ENCODE measurements at places on chromosomes 4 and X. TPM values are rescaled to one million over a fixed set of nuclear protein-coding genes. Genes with fewer than 3 reads are reported as not detected.

- peak; percentile 55 for DNase-seq
These were observed 67.9 kb upstream of the SHISA3 start for GRCh38 chr4:42329421-42329820.

The FRMPD4 gene
- total RNA-seq: 3.5 TPM

DNA sequence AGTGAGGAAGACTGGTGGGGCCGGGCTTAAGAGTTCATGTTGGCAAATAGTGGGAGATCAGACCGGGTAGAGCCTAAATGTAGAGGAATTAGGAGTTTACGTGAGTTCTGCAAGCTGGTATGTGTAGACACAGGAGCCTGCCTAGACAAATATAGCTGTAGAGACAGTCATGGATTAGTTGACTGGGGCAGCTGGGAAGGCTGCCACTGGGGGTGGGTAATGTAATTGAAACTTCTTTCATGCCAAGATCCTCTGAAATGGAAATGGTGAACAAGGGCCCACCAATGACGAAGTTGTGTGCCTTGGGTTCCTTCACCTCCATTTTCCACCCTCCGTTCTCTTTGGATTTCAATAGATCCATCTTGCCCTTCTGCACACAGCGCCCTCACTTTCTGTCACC lies 11.9 kb upstream of the CAPN6 start:
- DNase-seq: no peak

DNA sequence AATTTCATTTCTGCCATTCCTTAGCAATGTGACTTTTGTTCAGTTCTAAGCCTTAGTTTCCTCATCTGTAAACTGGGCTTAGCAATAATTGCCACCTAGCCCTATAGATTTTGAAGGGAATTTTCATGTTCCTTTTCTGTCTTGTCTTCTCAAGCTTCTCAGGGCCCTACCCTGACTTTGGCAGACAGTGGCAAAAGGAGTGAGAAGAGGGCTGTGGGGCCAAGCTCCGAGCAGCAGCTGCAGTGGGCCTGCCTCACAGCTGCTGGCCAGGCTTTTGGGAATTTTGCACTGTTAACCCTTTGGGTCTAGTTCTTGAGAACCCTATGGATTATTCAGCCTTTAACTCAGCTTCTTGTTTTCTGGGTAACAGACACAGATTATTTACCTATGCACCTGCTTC lies 67.6 kb upstream of the IGSF1 start:
- DNase-seq: no peak

DNA sequence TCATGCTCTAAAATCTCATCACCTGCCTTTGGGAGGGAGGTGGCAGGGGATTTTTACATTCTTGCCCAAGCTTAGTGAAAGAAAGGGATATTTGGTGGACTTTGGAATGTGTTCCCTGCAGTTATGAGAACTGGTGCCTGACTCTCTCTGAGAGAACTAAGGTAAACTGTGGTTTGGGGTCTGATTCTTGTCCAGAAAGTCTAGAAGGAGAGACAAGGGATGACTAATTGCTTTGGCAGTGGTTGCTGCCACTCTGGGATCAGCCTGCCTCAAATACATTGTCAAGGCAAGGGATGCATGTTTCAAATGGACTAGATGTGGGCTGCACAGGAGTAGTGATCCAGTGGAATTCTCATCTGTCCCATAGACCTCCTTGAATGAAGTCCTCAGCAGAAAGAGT lies 115.2 kb downstream of the DDIT4L start:
- peak; percentile 88 for DNase-seq

The C4orf50 gene
- total RNA-seq: not detected

The HAND2 gene
- not detected for total RNA-seq

DNA sequence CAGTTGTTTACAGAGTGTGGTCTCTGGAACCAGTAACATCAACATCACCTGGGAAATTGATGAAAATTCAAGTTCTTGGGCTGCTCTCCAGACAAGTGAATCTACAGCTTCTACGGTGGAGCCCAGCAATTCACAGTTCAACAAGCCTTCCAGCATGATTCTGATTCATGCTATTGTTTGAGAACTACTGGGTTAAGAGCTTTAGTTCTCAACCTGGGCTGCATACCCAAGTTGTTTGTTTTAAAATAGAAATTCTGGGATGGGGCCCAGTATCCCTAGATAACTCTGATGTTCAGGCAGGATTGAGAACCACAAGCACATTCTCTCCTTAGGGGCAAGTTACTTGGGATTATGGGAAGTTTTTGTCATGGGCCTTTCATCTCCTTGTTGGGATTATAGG lies 37.9 kb upstream of the PGK1 start:
- peak; percentile 76 for DNase-seq

DNA sequence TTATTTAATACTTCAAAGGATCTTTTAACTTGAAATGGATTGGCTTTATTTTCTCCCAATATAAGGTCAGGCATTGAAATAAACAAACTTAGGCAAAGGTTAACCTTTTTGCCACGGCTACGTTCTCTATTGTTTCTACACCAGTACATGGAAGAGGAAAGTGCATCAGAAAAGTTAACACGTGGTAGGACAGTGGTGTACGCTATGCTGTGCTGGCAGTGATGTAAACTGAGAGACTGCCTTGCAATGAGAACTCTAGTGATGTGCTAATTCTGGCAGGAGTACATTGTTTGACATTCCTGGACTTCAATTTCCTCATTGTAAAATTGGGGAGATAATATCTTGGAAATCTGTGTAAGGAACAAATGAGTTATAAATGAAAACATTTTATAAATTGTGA lies 208.2 kb downstream of the TMA16 start:
- no peak for DNase-seq

The EFNB1 gene
- 15.3 TPM for total RNA-seq

The FOXR2 gene
- total RNA-seq: not detected

- DNase-seq: no peak
These were observed 159.0 kb downstream of the LRBA start for GRCh38 chr4:150855981-150856510.

DNA sequence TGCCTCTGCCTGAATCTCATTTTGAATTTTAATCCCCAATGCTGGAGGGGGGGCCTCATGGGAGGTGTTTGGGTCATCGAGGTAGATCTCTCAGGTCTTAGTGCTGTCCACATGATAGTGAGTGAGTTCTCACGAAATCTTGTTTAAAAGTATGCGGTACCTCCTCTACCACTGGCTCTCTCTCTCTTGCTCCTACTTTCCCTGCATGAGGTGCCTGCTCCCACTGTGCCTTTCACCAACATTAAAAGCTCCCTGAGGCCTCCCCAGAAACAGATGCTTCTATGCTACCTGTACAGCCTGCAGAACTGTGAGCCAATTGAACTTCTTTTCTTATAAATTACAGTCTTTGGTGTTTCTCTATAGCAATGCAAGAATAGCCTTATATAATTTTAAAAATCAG lies 560.7 kb upstream of the CPEB2 start:
- no peak for DNase-seq

GRCh38 chr4:141022111-141022695 lies 111.1 kb downstream of the RNF150 start:
- DNase-seq: no peak

DNA sequence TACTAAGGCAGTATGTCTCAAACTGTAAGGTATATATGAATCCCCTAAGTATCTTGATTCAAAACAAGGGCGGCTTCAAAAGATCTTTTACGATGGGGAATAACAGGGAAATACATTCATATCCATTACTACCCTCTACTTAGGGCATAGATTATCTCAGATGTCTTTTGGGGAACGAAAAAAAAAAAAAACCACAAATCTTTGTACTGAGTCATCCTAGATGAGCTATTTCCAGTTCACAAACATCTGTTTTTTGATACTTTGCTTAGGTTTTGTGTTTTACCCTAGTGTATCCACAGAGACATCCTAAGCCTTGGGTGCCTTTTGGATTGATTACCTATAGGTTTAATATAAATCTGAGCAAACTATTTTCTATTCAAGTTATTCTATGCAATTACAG lies 457.2 kb downstream of the NLGN4X start:
- no peak for DNase-seq

- DNase-seq: no peak
These were observed 10.1 kb upstream of the VMA21 start for GRCh38 chrX:151386838-151387459.

The SPANXD gene
- 210 TPM for total RNA-seq

- DNase-seq: peak; percentile 3
These were observed 1.1 kb upstream of the MRPL1 start for GRCh38 chr4:77861495-77861894.

GRCh38 chr4:105708181-105709080 lies at the start of the genes GSTCD and INTS12:
TSS of gene GSTCD (plus strand) at chr4:105708784. CDS start at chr4:105717614, 8,830 bp downstream.
TSS of gene INTS12 (minus strand) at chr4:105708689. CDS start at chr4:105700005, 8,684 bp downstream.
- peak; percentile 82 for DNase-seq

GRCh38 chr4:119490335-119490734 lies 138.3 kb downstream of the PDE5A start:
- DNase-seq: peak; percentile 31

The SMAD1 gene
- 8.6 TPM for total RNA-seq

DNA sequence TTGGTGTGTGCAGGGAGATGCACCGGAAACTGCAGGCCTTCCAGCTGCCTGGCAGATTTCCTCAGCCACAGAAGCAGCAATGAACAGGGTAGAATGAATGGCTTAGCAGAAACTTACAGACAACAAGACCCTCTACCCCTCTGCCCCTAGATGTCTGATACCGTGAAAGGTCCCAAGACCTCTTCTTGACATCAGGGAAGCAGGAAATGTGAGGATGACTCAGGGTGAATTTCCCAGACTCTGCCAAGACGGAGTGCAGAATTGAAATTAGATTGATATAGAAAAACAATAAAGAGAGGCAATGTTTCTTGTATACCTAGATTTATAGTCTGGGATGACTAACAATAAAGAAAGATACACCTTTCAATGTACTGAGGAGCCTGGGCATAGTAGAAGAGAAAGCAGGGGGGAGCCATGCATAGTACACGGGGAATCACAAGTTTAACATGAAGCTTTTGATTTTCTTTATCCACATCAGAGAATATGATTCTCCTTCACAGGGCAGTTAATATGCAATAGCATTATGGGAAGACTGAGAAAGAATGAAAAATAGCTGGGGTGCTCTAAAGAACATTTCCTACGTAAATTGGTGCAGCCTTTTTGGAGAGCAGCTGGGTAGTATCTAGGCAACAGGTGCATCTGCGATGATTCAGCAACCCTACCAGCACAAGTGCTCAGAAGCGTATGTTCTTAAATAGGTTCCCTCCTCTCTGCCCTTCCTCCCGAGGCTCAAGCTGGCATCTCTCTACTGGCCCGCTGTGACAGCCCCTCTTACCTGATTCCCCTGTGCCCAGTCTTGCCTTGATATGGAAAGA lies 18.3 kb upstream of the CXCR3 start:
- no peak for DNase-seq

DNA sequence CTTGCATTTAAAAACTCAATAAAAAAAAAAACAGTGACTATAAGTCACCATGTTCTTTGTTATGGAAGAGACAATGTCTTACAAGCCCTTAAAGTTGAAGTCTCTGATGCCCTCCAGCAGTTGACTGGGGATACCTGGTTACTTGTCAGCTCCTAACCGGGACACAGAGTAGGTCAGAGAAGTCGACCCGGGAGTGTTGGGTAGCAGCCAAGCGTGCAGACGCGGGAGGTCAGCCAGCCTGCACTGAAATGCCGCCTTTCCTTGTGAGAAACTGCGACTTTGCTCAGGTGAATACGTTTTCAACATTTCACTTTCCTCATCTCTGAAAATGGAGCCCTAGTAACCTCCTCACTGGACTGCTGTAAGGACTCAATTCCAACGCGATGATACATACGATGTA lies 81.8 kb downstream of the F11 start:
- DNase-seq: no peak

DNA sequence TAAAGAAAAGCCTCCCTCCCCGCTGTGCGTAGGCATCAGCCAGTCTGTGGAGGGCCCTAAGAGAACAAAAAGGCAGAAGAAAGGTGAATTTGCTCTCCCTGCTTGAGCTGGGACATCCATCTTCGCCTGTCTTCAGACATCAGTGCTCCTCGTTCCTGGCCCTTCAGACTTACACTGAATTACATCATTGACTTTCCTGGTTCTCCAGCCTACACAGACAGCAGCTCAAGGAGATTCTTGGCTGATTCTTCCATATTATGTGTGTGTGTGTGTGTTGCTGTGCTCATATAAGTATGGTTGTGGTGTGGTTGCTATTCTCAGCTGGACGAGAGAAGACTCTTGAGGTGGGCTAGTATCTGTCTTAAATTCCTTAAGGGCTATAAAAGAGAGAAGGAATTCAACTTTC lies 35.5 kb upstream of the CD99L2 start:
- DNase-seq: peak; percentile 10

GRCh38 chrX:122091571-122091970 lies 1044.2 kb downstream of the GLUD2 start:
- no peak for DNase-seq

The VCX3A gene
- 5.6 TPM for total RNA-seq

DNA sequence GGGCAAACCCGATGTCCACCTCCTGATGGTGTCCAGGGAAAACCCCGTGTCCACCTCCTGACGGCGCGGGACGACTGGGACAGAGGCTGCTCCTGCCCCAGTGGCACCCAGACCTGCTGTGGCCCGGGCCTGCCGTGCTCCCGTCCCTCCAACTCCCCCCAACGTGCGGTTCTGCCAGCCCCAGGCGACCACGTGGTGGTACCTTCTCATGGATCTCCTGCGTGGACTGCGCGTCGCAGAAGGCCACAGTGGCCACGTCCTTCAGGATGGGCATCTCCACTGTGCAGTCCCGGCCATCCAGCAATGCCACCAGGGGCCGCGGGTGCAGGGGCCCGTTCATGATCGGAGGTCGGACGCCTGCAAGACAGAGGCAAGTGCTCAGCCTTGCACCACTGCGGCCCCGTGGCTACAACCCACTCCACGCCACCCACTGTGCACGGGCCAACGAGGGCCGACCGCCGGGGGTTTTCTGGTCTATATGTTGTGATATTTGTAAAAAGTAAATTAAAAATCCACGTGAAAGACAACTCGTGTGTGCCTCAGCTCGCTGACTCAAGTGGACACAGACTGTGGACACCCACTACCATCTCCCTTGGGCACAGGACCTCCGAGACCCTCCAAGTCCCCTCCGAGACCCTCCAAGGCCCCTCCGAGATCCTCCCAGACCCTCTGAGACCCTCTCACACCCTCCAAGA lies 10.8 kb downstream of the CTBP1 start:
- no peak for DNase-seq

GRCh38 chrX:3548765-3549391 lies 164.6 kb downstream of the PRKX start:
- peak; percentile 77 for DNase-seq

DNA sequence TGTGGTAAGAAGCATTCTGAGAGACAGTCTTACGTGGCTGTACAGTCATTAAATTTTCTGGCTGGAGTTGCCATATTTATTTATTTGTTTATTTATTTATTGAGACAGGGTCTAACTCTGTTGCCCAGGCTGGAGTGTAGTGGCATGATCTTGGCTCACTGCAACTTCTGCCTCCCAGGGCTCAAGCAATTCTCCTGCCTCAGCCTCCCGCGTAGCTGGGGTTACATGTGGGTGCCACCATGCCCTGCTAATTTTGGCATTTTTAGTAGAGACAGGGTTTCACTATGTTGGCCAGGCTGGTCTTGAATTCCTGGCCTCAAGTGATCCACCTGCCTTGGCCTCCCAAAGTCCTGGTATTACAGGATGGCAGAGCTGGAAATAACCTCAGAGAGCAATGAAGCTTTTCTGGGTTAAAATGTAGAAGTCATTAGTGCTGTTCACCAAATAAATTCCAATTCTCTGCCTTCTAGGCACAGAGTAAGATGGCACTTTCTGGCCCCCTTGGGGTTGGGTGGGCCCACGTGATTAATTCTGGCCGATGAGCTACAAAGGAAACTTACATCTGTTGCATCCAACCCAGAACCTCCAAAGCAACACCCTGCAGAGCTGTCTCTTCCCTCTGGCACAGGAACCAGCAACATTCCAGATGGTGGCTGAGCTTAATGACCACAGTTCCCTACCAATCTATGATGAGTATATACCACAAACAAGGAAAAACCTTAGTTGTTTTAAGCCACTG lies 4.5 kb downstream of the MRFAP1 start:
- DNase-seq: no peak
